Spinal cord (tissue), 10 donors: ENCODE measurements at places on chromosomes 4 and X. TPM values are rescaled to one million over a fixed set of nuclear protein-coding genes. Genes with fewer than 3 reads are reported as not detected.

NUDT9 gene
- total RNA-seq = 21.7 TPM

TRIM61 gene
- 3.6 TPM for total RNA-seq

HMGN5 gene
- total RNA-seq = 4.1 TPM

POLA1 gene
- 30.8 TPM for total RNA-seq

ARSD gene
- 32.9 TPM for total RNA-seq

DRP2 gene
- 9.8 TPM for total RNA-seq

LRP2BP gene
- total RNA-seq = 8.0 TPM
